Glutamatergic neuron (in vitro differentiated cells): ENCODE measurements at places on chromosomes 11 and 22. TPM values are rescaled to one million over a fixed set of nuclear protein-coding genes. Genes with fewer than 3 reads are reported as not detected.

Gene MUC5AC
- not detected for total RNA-seq

Gene UPK3A
- total RNA-seq: not detected

Gene MRGPRX4
- total RNA-seq: not detected

Gene TAF10
- 124 TPM for total RNA-seq

GRCh38 chr11:65624931-65625627, 9.5 kb downstream of the PCNX3 start:
- no peak for DNase-seq

GRCh38 chr11:129896062-129896461, 684 bp upstream of the NFRKB start:
- DNase-seq: no peak

DNA sequence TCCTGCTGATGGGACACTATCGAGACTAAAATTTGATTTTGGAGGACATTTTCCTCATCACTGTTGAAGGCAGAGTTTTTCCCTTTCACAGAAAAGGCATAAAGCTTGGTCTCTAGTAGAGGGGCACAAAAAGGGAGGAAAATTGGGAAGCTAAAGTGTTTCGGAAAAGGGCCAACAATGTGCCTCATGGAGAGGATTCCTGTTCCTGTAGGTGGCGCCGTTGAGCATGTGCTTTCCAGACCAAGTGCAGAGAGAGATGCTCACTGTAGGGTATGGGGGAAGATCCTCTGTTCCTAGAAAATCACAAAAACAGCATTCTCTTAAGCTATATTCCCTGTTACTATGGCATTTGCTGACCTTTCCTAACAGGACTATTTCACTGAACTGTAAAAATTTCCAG, 18.4 kb upstream of the OR4C5 start:
- no peak for DNase-seq

DNA sequence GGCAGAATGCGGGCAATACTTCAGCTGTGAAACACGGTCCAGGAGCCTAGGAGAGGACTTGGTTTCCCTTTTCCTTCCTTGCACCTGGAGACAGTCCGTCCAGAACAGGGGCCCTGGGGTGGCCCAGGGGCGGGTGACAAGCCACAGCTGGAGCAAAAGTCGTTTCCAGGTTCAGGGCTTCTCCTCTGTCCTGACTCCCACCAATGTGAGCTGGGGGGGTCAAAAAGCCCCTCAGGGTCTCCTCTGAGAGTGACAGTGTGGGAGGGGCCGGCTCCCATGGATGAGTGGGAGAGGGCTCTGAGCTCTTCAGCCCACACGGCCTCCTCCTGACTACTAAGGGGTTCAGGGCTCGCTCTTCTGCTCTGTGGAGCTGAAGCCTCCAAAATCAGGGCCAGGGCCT, 20.1 kb upstream of the ARFGAP3 start:
- DNase-seq: no peak

- no peak for DNase-seq
Measured at GRCh38 chr11:84146826-84147225, 860.7 kb upstream of the CCDC90B start.

DNA sequence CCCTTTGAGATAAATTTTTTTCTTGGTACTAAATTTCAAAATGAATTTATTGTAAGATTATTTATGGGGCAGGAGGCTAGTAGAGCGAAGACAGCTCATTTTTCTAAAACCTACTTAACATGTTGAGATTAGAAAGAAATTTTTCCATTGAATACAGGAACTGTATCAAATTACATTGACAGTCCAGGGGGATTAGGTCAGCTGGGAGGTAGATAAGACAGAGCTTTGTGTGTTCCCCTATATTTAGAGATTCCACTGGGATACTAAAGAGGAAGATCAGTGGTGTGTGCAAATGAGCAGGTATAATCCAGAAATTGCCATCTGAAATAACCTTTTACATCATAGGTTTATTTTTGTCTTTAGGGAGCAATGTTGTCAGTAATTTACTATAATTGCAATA, 32.1 kb downstream of the ENDOD1 start:
- no peak for DNase-seq

- DNase-seq: no peak
Measured at GRCh38 chr11:68665436-68665835, 18.9 kb upstream of the GAL start.

DNA sequence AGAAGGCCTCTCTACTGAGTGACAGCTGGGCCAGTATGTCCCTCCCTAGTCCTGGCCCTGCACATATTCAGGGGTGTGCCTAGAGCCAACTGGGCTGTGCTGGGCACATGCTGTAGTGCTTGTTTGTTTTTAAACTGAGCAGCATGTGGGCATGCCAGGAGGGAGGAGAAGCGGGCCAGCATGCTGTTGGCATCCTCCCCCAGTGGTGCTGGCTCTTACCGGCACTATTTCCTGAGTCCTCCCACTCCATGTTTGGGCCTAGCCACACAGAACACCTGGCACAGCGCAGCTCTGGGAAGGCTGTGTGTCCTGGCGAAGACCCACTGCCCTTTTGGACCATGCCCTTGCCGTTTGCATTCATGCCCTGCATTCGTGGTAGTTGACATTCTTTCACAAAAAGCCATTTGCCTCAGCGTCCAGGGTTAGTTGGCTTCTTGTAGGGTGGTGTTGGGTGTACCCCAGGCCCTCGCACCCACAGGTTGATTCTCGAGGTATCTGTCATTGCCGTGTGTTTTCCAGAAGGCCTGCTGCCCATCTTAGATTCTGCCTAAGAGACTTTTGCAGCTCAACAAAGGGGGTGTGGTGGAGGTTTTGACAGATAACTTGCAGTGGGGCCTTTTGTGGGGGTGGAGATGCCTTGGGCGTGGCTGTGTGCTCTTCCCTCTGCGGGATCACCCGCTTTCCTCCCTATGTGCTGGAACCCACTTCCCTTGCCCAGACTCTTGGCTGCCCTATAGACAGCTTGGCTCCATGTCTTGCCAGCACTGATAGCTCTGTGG, 13.6 kb downstream of the DGCR8 start:
- DNase-seq: no peak

- DNase-seq: peak; percentile 2
Measured at GRCh38 chr22:27610863-27611786, 190.4 kb downstream of the MN1 start.
